H54 (cell line): ENCODE measurements at places on chromosomes 2 and 18.

DNA sequence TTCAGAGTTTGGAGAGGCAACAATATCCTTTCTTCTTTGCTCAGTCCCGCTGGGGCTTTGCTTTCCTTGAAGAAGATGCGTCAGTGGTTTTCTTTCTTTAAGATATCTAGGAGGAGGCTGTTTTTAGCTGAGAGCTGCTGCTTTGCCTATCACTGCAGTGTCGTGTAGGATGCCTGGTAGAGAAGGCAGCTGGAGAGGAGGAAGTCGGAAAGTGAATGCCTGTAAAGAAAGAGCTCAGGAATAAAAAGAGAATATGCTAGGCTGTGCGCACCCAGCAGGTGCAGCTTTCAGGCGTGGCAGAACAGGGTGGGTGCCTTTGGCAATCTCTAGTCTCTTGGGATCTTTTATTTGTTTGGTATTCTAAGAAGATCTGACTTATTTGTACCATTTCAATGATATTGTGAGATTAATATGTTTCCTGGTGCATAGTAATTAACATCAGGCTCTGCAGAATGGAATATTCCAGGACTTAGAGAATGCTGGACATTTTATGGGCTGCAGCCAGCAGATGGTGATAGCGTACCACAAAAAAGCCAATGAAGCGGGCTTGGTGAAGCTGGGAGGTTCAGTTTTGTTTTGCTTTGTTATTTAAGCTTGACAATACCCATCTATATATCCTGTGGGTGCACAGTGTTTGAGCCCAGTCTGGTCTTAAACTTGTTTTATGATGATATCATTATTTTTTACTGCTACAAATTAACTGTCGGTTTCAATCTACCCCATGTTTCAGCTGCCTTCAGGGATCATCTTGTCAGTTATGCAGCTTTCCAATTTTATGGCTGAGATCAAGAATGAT is 34.9 kb downstream of the CAVIN2 start:
- DNase-seq = peak; percentile 15

DNA sequence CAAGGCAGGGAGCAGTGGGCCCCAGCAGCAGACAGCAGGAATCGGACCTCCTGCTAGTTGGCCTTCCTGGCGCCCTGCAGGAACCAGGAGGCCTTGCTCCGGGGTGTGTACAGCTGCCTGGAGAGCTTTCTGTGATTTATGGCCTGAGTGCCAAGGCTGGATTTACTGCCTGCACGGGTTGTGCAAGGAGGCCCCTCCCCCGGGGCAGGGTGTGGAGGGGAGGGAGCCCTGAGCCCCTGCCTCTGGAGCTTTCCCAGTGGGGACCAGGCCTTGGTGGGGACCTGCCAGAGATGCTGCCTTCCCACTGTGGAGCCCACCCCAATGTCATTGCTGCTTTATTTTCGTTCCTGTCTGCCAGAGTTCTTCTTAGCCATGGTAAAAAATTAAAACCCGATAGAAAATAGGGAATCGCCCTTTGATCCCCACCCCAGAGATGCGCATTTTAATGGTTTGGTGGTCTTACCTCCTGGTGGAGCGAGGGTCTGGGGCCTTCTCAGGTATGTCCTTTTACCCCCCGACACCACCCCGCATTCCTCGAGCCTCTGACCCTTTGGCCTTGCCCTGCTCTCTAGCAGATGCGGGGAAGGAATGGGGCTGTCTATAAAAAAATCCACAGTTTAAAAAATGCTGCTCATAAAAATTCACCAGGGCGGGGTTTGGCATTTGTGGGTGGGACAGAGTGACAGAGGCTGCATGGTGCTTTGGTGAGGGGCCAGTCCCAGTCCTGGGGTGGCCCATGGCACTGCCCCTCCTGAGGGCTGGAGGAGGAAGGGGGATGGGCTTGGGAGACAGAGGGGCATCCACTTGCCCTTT is 6.9 kb upstream of the RALB start:
- peak; percentile 74 for DNase-seq

DNA sequence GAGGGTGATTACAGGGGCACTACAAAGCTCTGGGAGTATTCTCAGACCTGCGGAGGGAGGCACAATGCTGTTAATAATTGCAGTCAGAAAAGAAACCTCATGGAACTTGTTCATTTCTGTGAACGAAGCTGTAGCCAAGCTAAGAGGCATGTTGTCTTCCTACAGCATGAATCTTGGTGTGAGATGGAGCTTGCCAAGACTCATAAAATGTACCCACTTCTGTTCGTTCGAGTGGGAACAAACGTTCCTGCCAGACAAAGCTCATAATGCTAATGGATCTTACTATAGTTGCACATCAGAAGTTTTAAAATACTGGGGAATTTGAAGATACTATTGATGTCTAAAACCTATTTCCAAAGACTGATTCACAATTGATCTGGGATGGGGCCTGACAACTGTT is 489.1 kb downstream of the ZEB2 start:
- no peak for DNase-seq

- DNase-seq = no peak
Measured at GRCh38 chr2:221197225-221197856, 374.8 kb downstream of the EPHA4 start.

GRCh38 chr2:226066391-226066790 is 666.9 kb downstream of the NYAP2 start:
- no peak for DNase-seq

DNA sequence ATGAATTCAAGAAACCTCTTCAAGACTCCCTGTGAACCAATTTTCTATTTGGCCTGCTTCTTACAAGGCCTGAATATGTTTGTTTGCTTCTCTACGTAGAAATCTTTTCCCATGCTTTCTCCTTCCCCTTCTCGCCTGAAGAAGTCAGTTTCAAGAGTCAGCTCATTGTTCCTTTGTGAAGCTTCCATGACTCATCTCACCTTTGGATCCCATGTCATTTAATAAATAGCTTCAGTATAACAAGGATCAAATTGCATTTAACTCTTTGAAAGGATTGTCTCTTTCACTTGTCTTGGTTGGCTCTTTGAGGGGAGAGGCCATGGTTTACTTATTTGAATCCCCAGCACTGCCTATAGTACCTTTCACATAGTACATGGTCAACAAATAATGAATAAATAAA is 28.4 kb downstream of the CPS1 start:
- no peak for DNase-seq

DNA sequence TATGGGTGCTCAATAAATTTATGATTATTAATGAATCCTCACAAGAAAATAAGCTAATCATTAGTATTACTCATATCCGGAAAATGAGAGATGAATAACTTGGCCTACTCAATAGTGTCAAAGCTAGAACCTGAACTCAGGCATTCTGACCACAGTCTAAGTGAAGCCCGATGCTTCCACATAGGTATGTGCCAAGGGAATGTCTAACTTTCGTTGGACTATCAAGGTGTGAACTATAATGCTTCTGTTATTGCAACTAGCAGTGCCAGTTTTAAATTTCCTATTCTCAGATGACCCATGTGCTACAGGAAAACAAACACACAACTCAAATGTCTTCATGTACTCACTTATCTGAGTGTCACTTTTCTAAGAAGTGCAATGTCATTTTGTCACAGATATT is 1.8 kb downstream of the BARD1 start:
- DNase-seq = no peak

DNA sequence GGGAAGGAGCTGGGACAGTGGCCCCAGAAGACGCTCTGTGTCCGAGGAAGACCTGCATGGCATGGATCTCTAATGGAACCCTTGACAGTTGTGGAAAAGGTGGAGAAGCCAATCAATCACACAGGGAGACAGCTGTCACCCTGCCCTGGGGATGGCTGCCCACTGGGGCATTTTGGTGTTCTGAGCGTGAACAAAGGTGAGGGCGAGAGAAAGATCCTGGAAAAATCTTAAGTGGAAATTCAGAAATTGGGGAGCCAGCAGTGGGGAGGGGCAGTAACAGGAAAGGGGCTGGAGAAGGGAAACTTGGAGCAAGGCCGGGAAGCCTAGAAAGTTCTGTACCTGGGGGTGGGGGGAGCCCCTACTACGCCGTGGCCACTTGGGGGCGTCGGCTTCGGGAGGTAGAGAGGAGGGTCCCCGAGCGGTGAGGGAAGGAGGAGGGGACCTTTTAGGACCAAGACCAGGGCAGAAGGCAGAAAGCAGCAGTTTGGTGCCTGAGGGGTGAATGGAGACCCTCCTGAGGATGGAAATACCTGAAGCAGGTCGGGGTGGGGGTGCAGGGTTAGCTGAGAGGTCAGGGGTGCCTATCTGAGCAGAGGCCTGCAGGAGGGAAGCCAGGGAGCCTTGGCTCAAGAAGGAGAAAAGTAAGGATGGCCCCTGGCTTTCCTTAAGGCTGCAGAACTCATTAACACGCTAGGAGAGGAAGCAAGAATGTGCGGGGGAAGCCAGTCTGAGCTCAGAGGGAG is 30.0 kb downstream of the NGEF start:
- no peak for DNase-seq

- no peak for DNase-seq
Measured at GRCh38 chr2:126832757-126833156, 65.9 kb upstream of the TEX51 start.

DNA sequence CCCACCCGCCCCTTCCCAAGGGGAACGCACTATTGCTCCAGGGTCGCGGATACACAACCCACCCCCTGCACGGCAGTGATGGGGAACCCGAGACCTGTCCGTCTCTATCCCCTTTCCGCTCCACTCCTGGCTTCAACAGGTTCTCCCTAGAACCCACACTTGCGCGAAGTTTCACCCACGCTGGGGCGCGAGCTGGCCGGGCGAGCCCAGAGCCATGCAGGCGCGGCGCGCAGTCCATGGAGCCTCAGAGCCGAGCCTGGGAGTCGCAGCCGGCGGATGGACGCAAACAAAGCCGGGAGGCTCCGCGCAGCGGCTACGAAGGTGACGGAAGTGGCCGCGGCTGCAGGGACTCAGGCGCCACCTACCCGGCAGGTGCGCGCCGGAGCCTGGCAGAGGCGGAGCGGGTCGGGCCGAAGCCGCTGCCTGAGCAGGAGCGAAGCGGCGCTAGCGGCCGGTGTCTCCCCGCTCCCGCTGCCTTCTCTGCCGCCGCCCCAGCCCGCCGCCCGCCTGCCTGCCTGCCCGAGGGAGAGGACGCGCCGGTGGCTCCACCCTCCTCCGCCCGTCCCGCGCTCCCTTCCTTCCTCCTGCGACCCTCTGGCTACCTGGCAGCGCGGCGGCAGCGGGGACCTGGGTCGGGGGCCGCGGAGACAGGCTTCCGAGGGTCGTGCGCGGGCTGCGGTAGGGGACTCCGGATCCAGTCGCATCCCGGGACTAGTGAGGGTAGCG is 14.0 kb downstream of the ALPG start:
- DNase-seq = no peak

DNA sequence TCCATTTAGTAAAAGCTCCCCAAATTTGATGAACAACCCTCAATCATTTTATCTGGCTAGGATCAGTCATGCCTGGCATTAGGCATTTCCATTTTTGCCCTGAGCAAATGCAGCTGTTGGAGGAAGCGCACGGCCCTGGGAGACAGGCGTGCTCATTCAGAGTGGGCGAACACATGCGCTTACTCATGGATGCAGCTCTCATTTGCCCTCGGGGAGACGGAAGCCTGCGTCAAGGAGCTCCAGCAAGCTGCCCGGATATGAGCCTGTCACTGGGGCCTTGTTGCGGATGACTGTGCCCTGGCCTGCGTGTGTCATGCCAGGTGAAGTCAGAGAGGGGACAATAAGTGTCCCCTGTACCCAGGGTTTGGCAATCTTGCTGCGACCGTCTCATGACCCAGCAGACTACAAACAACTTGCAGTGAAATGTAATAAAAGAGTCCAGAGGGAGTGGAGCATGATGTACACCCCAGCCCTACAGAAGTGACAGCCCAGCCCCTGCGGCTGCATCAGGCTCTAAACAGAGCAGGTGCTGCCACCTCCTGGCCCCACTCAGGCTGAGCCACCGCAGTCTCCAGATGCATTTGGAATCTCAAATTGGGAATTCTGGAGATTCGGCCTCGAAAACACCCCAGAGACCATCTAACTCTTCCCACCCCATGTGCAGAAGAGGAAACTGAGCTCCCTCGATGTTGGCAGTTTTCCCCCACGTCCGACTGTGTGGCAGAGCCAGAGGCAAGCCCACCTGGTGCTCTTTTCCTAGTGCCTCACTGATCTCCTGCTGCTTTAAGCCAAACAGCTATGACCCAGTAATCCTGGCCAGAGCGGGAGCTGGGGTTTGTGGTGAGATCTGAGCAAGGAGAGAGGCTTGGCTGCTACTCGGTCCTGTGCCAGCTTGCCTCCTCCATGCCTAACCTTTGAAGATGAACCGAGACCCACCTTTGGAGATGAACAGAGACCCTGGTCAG is 105.0 kb upstream of the ALK start:
- peak; percentile 50 for DNase-seq

DNA sequence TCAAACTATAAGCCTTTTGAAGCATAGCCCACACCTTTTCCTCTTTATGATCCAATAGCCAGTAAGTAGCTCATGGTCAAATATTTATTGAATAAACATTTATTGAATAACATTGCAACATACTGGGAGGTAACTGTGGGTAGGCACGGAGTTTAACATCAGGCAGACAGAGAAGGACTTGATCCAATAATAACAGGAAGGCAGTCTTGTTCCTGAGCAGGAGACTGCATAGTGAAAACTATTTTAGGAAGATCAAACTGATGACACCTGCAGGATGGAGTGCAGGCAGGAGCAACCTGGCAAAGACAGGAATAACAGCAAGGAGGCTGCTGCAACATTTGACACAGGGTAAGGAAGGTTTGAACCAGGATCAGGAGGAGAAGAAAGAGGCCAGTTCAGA is 3.1 kb upstream of the DCTN1 start:
- no peak for DNase-seq

- no peak for DNase-seq
Measured at GRCh38 chr2:149724091-149724490, 136.5 kb upstream of the MMADHC start.

- no peak for DNase-seq
Measured at GRCh38 chr2:64263315-64263714, 119.1 kb upstream of the PELI1 start.

DNA sequence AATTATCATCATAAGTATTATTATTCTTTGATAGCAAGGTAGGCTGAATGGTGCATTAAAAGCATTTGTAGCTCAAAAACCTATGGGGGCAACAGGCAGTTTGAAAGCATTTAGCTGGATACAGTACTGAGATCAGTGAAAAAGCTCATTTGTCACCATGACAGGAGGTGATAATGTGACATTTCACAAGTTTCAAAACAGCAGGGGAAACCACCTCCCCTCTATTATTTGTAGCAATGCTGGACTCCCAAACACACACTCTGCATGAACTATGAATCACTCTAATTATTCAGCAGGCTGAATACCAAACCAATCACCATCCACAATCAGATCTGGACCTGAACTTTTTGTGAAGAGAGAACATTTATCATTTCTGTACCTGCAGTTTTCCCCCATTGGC is 63.4 kb downstream of the MYO5B start:
- DNase-seq = no peak

DNA sequence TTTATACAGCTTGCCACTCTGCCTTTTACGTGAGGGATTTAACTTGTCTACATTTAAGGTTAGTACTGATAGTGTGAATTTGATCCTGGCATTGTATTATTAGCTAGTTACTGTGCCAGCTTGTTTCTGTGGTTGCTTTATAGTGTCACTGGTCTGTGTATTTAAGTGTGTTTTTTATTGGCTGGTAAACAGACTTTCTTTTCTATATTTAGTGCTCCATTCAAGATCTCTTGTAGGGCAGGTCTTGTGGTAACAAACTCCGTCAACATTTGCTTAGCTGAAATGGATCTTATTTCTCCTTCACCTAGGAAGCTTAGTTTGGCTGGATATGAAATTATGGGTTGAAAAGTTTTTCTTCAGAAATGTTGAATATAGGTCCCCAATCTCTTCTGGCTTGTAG is 1971.0 kb upstream of the LRRTM1 start:
- DNase-seq = no peak
